Thymus (tissue), 14 donors: ENCODE measurements at places on chromosomes 4 and X.

DNA sequence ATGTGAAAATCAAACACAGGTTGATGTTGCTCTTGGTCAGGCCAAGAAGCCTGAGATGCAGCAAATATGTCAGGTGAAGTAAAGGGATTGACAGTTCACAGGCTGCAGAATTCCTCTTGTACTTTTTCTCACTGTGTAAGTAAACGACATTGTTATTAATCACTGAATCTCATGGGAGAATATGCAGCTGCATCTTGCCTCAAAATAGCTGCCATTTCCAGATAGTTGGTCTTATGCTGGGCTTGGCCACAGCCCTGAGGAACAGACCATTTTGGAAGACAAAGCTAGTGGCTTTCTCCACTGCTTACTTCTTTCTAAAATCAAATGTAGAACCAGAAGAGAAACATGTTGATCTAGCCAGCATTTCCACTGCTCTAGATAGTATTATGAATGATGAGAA, 403.4 kb upstream of the NR3C2 start:
- no peaks in the 10 kb centered on the region for H3K36me3 ChIP-seq
- H3K4me1 ChIP-seq, result no peaks in the 10 kb centered on the region
- no peak for DNase-seq

- H3K27ac ChIP-seq, result no peak overlapping the region
- no peak overlapping the region for H3K4me3 ChIP-seq
- no peaks in the 10 kb centered on the region for H3K36me3 ChIP-seq
- no peaks in the 10 kb centered on the region for H3K27me3 ChIP-seq
- peaks cover 7% of the 10 kb centered on the region for H3K4me1 ChIP-seq
Measured at GRCh38 chr4:98199247-98199646, 56.0 kb upstream of the STPG2 start.

DNA sequence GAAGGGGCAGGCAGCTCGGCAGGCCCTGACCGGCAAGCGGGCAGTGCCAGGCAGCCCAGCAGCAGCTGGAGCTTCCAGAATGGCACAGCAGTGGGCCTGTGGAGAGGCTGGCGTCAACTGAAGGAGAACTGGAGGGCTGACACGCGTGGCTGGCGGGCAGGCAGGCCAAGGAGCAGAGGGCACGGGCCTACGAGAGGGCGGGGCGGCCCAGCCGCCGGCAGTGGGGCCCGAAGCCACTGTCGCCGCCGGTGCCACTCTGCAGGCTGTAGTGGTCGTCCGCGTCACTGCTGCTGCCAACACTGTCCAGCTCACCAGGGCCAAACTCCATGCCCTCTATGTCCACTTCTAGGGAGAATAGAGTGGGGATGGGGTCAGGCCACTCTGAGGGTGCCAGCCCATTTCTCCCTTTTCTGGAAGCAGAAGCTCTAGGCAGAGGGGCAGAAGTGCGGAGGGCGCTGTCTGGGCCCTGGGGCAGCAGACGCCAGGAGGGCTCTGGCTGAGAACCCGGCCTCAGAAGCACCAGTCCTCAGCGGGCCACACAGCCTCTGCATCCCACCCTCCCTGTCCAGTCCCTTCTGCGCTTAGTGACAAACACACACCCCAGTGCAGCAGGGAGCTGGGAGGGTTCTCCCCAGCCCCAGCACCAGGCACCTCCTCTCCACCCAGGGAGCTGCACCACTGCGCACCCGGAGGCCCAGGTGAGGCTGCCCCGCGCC, 8.6 kb upstream of the HAUS3 start:
- H3K27ac ChIP-seq, result no peak overlapping the region
- H3K27me3 ChIP-seq, result no peaks in the 10 kb centered on the region
- H3K36me3 ChIP-seq, result peaks cover 67% of the 10 kb centered on the region
- H3K4me1 ChIP-seq, result no peaks in the 10 kb centered on the region
- no peak for DNase-seq

- H3K27ac ChIP-seq, result no peak overlapping the region
- H3K4me3 ChIP-seq, result no peak overlapping the region
- H3K27me3 ChIP-seq, result no peaks in the 10 kb centered on the region
- H3K36me3 ChIP-seq, result no peaks in the 10 kb centered on the region
- no peaks in the 10 kb centered on the region for H3K4me1 ChIP-seq
Measured at GRCh38 chr4:4663028-4663427, 121.2 kb upstream of the STX18 start.

GRCh38 chr4:25182937-25183336, 22.7 kb upstream of the SEPSECS start:
- H3K4me3 ChIP-seq, result no peak overlapping the region
- no peaks in the 10 kb centered on the region for H3K27me3 ChIP-seq
- no peak overlapping the region for H3K27ac ChIP-seq

GRCh38 chr4:153138736-153139135, 65.5 kb upstream of the TRIM2 start:
- H3K4me3 ChIP-seq, result no peak overlapping the region
- DNase-seq, result no peak
- H3K27ac ChIP-seq, result no peak overlapping the region
- H3K4me1 ChIP-seq, result no peaks in the 10 kb centered on the region
- H3K27me3 ChIP-seq, result no peaks in the 10 kb centered on the region

- no peaks in the 10 kb centered on the region for H3K36me3 ChIP-seq
- no peak for DNase-seq
- no peak overlapping the region for H3K4me3 ChIP-seq
- no peak overlapping the region for H3K27ac ChIP-seq
- no peaks in the 10 kb centered on the region for H3K27me3 ChIP-seq
Measured at GRCh38 chrX:53028678-53029077, 19.9 kb upstream of the GPR173 start.
